ENCODE measurements at places on chromosomes 13 and 19.

GRCh38 chr13:46213242-46213641, 1.5 kb downstream of the LRRC63 start:
- DNase-seq = no peak

GRCh38 chr13:94478913-94479312, 569 bp downstream of the DCT start:
- no peak for DNase-seq

- no peak for DNase-seq
Measured at GRCh38 chr19:4327877-4328242, 10.8 kb downstream of the STAP2 start.

- peak; percentile 80 for DNase-seq
Measured at GRCh38 chr19:917323-918151, at the start of gene KISS1R. Gene KISS1R (plus strand): TSS chr19:917333. CDS start chr19:917503, 170 bp downstream.

DNA sequence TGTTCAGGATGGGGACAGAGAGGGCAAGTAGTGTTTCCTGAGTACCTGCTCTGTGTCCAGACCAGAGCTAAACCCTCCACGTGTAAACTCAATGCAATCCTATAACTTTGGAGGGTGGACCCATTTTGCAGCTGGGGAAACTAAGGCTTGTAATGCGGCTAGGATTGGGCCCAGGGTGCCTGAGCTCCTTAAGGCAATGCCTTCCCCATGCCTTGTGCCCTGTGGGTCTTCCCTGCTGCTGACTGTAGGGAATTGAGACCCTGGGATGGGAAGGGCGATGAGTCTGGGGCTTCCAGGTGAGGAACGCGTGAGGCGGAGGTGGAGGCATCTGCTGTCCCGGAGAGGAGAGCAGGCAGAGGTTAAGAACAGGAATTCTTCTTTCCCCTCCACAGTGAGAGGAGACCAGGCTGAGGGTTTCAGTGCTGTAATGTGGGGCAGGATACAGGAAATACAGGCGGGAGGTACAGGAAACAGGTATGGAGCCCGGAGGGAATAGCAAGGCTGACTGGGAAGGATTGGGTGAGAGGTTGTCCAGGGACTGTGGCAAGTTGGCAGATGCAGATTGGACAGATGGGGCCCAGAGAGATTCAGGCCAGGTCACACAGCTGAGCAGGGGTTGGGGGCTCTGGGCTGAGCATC, 19.2 kb downstream of the SLC27A1 start:
- DNase-seq = no peak

DNA sequence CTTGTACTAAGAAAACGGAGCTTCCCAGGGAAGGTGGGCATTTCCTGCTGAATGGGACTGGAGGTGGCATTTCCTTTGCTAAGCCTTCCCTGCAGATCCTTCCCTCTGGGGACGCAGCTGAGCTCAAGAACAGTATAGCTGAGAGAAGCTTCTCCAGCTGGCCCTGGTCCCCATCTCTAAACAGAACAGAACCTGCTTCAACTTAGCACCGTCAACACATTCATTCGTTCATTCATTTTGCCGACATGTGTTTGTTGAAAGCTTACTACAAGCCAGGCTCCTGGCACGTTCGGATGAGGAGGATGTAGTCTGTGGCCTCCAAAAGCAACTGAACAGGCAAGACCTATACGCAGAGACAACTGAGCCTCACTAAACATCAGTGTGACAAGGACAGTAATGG, 36.6 kb upstream of the PEPD start:
- no peak for DNase-seq

GRCh38 chr13:31090961-31091624, 70.6 kb downstream of the HSPH1 start:
- DNase-seq = no peak

- DNase-seq = no peak
Measured at GRCh38 chr19:31817971-31818797, 468.9 kb upstream of the TSHZ3 start.

DNA sequence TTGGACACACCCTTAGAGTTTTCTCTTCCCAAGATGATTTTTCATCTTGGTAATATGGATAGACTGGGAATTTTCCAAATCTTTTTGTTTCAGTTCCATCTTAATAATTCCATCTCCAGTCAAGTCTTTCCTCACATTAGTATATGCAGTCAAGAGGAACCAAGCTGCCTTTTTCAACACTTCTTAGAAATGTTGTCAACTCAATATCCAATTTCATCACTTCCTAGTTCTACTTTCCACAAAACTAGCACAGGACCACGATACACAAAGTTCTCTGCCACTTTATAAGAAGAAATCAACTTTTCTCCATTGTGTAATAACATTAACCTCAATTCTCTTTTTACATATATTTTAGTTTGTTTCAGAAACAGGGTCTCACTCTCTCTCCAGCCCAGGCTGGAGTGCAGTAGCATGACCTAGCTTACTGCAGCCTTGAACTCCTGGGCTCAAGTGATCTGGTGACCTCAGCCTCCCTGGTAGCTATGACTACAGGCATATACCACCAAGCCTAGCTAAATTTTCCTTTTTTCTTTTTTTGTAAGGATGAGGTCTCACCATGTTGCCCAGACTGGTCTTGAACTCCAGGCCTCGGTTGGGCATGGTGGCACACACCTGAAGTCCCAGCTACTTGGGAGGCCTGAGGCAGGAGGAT, 15.5 kb downstream of the ZNF443 start:
- DNase-seq = no peak

GRCh38 chr13:110524541-110525257, 36.8 kb downstream of the RAB20 start:
- peak; percentile 69 for DNase-seq

- no peak for DNase-seq
Measured at GRCh38 chr13:112095354-112095753, 28.4 kb downstream of the SOX1 start.
